ENCODE measurements at places on chromosomes 2 and 18.

GRCh38 chr2:85011747-85012146 is 40.8 kb downstream of the KCMF1 start:
- no peak for DNase-seq

DNA sequence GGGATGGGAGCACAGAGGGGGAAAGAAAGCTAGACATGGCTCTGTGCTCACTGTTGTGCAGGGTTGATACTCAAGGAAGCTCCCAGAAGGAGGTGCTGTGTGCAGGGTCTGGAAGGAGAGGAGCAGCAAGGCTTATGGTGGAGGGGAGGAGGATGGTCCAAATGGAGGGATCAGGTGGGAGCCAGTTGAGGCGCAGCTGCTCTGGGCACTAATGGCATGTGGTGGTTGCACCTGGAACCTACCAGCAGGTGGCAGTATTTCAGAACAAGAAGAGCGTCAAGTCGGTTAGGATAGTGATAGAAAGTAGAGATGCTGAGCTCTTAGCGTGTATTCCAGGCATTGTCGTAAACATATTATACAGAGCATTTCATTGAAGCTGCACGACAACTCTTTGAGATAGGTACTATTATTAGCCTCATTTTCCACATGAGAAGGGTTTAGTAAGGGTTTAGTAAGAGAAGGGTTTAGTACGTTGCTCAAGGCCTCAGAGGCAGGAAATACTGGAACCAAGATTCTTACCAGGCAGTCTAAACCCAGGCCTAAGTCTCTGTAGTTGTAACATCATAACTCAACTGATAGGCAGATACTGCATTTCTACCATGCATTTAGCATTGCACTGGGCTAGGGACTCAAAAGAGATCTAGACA is 223.7 kb downstream of the CYP26B1 start:
- DNase-seq = peak; percentile 31

- DNase-seq = no peak
Measured at GRCh38 chr2:22078701-22079100, 954.9 kb downstream of the TDRD15 start.

- DNase-seq = no peak
Measured at GRCh38 chr2:207967121-207967520, 58.2 kb downstream of the PLEKHM3 start.

DNA sequence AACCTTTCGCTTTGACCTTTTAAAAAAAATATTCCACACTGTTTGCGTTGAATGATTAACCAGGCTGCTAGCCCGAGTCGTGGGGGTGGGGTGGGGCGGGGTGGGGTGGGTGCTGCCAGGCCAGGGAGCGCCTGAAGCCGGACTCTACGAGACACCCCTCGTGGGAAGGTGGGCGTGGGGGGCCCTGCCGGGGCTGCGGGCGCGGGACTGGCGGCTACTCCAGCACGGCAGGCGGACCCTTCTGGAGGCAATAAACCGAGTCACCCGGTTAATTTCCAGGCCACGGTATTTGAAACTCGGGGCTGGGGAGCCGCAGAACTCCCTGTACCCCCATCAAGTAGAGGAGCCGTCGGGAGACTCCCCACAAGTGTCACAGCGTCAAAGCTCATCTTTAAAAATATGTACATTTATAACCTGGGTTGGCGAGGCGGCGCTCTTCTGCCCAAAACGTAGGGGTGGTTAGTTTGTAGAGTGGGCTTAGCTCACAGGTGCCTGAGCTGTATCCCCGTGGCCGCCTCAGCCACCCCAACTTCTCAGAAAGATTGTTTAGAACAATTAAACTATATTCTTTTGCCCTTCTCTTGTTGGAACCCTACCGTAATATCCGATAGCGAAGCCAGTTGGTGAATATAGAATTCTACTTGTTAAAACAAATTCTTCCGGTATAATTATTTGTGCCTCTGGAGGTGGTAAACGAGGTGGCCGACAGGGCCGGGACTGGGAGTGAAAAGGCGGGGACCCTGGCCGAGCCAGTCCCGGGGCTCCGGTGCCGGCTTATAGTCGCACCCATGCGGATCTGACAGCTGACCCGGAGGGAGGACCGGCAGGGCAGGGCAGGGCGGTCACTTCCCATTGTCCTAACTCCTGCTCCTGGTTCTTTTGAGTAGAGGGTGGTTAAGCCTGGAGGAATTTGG is 1.4 kb downstream of the B3GNT2 start:
- no peak for DNase-seq

DNA sequence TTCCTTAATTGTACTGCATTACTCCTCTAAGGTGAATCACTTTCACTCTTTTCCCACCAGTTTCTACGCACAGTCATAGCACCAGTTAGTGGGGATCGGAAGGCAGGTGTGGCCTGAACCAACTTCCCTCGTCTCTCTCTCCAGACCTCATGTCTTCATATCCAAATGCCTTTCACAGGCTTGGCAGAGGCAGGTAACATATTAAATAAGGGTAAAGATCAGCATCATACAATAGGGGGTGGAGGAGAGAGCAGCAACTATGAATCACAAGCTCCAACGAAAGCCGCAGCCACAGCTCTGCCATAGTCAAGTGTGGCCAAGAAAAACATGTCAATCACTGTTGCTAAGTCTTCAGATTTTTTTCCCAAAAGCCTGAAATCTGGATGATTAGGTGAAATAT is 40.3 kb downstream of the AP1S3 start:
- DNase-seq = no peak

Measured in stimulated activated CD8-positive, alpha-beta memory T cell treated with anti-CD3 and anti-CD28 coated beads, Interleukin-7, amount 100 ng/mL, for 48 hours (primary cell).